Ovary (tissue), 10 donors: ENCODE measurements at places on chromosomes 7 and 10.

DNA sequence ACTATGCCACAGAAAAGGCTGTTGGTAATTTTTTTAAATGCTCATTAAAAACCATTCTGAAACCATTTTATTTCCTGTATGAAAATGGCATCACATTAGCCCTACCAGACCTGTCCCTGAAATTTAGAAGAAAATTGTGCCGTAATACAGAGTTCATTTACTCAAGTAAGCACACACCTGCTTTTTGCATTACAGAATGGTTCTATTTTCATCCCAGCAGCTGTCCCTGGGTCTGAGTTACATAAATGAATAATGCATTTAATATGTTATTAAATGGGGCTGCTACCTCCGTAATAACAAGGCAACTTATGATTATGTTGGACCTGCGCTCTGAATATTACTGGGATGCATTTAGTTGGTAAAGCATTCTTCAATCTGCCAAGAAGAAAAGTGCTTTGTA lies 508.9 kb downstream of the SORCS1 start:
- DNase-seq: no peak

DNA sequence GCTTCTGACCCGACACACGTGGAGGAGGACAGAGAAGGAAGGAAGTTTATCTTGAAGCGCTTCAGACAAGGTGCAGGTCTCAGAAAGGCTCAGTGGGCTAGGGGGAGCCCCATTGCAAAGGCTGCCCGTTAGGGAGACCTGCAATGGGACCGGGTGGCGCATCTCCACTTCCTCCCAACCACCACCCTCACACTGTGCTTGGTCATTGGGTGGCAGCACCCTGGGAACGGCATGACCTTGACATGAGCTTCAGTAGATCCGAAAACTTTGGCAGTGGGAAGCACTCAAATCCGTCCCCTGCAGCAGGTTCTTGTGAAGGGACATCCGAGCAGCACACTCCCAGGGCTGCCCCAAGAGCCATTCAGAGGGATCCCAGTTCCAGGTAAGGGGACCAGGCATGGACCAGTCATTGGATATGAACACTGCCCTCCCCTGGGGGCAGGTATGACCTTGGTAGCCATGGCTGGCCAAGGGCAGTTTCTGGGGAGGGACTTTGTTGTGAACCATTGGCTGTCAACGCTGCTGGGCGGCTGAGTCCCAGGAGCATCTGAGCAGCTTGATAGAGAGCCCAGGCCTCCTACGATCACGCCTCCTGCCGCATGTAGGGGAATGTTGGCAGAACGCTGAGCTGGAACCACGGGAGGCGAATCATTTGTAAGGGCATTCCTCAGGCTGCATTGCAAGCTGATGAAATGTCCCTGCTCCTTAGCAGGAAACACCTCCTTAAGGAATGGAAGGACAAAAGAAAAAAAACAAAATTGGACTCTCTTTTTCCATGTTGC lies 31.7 kb downstream of the GALNTL5 start:
- DNase-seq: no peak

GRCh38 chr10:11454160-11454559 lies 157.3 kb downstream of the USP6NL start:
- DNase-seq: no peak

GRCh38 chr10:72846238-72846637 lies 47.3 kb upstream of the OIT3 start:
- no peak for DNase-seq

- DNase-seq: no peak
These were observed 46.4 kb upstream of the ZNF746 start for GRCh38 chr7:149544028-149544427.
